ENCODE measurements at places on chromosomes 12 and 14. TPM values are rescaled to one million over a fixed set of nuclear protein-coding genes. Genes with fewer than 3 reads are reported as not detected.

DNA sequence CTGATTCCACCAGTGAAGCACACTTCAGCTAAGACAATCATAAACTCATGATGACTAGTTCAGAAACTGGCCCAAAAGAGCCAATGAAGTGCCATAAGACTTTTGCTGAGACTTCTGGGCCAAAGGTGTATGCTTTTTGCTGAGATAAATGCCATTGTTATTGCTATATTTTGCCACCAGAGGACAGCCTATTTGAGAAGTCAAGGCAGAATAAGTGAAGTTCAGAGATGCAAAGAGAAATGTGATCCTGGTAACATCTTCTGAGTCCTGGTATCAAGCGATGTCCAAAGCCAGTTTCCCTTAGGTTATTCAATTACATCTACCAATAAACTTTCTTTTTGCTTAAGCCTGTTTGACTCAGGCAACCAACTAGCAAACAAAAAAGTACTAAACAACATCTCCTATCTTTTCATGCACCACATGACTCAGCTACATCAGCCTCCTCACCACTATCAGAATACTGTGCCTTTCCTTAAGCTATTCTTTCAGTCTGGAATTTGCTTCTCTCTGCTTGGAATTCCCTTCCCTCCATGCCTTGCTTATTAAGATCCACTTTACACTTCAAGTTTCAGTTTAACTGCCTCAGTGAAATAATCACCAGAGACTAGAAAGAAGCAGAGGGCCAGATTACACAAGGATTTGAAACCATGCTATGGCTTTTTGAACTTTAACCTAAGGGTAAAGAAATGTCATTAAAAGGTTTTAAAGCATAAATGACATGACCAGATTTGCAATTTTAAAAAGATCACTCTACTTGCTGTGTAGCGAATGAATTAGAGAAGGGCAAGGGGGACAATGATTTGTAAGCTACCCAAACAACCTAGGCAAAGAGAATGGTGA lies 14.0 kb downstream of the CRY1 start:
- DNase-seq, result no peak

DNA sequence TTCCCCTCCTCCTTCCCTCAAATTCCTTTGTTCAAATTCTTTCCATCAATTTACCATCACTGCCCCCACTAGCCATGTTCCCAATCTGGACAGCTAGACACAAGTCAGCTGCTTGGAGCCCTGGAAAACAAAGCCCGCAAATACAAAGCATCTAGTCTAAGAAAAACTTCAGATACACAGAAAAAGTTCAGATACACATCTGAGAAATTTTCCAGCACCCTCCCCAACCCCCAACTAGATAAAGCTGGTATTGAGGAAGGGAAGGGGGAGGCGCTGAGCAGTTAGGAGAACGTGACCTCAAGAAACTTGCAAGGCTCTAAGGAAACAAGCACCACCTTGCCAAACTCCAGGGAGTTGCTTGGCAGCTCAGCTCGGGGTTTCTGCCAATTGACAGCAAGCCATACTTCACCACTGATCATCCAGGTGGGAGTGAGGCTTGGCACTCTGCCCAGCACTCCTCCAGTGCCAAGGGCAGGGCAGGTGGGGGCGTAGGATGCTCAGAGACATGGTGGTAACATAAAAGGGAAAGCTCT lies 5.1 kb upstream of the CNIH1 start:
- no peak for DNase-seq

GRCh38 chr12:75438059-75438754 lies 42.3 kb upstream of the GLIPR1 start:
- DNase-seq, result peak; percentile 51

GRCh38 chr12:81888106-81888740 lies 129.1 kb upstream of the PPFIA2 start:
- no peak for DNase-seq

DNA sequence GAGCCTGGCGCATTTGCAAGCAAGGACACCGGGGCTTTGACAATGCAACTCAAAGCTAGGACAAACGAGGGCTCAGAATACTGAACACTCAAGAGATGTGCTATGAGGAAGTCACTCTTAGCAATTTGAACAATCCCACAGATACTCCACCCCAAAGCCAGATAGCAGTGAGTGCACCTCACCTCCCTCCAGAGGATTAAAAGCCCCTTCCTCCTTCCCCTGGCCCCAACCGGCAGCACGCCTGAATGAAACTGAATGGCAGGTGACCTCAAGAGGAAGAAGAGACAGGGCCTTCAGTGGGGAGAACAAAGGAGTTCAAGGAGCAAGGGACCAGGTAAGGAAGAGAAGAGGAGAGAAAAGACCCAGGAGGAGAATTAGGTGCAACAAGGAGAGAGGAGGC lies 1.9 kb upstream of the KRT78 start:
- no peak for DNase-seq

DNA sequence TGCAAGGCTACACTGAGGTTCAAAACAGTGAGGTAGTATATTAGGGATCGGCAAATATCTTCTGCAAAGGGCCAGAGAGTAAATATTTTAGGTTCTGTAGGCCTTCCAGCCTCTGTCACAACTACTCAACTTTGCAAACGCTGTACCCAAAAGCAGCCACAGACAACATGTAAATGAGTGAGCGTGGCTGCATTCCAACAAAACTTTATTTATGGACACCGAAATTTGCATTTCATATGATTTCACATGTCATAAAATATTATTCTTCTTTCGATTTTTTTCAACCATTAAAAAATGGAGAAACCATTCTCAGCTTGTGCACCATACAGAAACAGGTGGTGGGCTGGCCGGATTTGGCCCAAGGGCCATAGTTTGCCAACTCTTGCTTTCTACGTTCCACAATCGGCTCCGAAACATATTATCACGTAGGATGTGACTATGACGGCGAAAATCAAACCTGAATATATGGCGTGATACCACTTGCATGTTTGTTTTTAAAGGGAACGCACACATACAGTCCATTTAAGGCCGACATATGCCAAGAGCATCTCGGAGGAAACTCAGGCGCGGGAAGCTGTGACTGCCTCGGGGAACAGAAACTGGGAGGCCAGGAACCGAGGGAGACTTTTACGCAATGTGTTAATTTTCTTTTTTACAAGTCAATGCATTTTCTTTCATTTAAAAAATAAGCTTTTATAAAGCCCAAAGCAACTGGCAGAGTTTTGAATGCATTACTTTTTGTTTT lies 7.1 kb downstream of the NCOR2 start:
- DNase-seq, result no peak

- DNase-seq, result no peak
Observed at GRCh38 chr12:39329018-39329417, 113.9 kb downstream of the KIF21A start.

DNA sequence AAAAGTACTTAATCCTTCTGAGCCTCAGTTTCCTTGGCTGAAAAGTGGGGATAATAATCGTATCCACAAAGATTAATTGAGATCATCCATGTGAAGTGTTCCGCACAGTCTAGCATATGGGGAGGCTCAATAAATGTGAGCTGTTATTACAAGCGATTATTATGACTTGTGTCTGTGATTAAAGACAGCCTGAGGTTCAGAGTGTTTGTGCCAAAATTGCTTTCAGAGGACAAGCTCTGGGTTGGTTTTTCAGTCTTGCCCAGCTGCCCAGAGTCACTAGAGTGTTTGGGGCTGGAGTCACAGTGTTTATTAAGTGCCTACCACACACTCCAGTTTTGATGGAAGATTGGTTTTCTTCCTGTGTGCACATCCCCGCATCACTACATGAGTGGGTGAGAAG lies 53.5 kb downstream of the NTF3 start:
- DNase-seq, result no peak

DNA sequence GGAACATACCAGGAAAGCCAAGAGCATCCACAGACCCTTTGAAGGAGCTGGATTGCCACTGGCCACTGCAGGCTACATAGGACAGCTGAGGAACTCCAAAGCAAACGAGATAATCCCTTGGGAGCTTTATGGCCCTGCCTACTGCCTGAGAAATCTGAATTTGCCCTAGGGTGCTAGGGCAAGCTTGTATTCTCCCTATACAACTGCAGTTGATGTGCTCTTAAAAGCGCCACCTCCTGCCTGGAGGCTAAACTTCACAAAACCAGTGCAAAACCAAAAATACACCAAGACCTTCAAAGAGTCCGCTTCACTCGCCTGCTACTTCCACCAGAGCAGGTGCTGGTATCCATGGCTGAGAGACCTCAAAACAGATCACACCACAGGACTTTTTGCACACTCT lies 99.6 kb upstream of the KRR1 start:
- DNase-seq, result no peak

DNA sequence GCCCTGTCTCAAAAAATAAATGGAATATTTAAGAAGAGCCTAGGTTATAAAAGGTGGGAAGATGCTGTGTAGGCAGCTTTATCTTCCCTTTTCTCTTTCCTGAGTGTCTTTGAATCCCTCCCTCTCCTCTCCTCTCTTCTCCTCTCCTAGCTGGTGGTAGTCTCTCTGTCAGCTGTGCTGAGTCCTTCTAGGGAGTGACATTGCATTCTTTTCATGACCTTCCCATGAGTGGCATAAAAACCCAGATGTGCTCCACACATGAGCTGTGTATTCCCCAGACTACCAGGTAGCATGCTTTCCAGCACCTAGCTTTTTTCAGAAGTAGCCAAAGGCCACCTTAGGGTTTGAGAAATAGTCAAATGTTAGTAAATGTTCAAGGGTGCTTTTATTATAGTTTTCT lies 23.6 kb downstream of the SAMD4A start:
- DNase-seq, result no peak

- no peak for DNase-seq
Observed at GRCh38 chr12:50107416-50108268, 3.8 kb downstream of the GPD1 start.

DNA sequence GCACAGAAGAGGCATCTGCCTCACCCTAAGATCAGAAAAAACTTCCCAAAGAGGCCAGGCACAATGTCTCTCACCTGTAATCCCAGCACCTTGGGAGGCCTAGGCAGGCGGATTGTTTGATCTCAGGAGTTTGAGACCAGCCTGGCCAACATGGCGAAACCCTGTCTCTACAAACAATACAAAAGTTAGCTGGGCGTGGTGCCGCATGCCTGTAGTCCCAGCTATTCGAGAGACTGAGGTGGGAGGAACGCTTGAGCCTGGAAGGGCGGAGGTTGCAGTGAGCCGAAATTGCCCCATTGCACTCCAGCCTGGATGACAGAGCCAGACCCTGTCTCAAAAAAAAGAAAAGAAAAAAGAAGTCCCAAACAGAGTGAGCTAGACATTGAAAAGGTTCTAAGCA lies 4.5 kb downstream of the ZBTB1 start:
- no peak for DNase-seq

- no peak for DNase-seq
Observed at GRCh38 chr12:12003609-12004008, 67.1 kb upstream of the BCL2L14 start.

DNA sequence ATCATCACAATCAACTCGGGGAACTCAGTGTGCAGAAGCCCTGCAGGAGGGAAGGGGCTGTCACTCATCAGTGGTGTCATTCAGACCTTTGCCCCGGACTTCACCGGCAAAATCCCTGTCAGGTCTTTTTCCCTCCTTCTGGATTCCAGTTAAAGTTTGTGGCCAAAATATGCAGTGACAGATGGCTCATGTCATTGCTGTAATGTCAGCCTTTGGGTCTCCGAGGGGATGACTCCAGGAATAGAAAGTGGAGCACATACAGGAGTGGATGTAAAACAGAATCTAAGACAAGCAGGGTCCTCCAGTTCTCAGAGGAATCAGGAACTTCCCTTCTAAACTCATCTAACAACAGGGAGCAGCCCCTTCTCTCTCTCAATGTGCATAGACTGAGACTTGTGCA lies 130.3 kb upstream of the RASSF8 start:
- no peak for DNase-seq

GRCh38 chr14:32950584-32950983 lies 11.9 kb downstream of the NPAS3 start:
- DNase-seq, result no peak

- DNase-seq, result no peak
Observed at GRCh38 chr12:23376238-23376637, 573.2 kb downstream of the SOX5 start.

DNA sequence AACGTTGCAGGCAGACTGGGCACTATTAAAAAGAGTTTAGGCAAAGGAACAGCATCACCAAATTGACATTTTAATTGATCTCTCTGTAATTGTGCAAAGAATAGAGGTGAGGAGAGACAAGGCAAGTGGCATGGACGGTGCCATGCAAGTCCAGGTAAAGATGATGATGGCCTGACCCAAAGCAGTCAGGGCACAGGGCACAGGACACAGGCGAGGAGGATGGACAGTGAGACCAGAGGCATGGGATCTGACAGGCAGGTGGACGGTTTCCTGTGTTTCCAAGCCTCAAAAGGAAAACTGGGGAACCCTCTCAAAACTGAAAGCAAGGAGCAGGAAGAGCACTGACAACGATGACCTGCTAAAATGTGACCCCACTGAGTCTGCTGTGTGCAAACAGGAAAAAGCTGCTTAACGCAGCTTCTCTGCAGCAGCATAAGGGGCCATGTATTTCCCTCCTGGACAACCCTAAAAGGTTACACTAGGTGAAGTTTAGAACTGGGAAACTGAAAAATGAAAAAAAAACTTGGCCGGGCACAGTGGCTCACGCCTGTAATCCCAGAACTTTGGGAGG lies 50.9 kb downstream of the CLIP1 start:
- no peak for DNase-seq

DNA sequence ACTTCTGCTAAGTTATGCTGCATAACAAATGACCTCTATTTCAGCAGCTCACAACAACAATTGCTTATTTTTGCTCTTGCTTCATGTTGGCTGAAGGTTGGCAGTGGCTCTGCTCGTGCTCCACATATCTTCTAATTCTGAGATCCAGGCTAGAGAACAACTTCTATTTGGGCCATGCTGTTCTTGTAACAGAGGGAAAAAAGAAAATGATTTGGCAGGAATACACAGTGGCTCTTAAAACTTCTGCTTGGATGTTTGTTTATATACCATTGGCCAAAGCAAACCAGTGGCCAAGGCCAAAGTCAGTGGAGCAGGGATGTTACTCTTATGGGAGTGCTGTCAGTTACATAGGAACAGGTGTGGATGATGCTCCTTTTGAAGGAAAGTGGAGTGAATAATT lies 32.1 kb downstream of the GPHN start:
- no peak for DNase-seq

TCHP gene
- total RNA-seq, result 35.3 TPM

SIX6 gene
- total RNA-seq, result not detected

ALDH1L2 gene
- 1.9 TPM for total RNA-seq

SCAF11 gene
- 129 TPM for total RNA-seq

COPZ1 gene
- 130 TPM for total RNA-seq

CYP27B1 gene
- total RNA-seq, result 4.3 TPM

EGLN3 gene
- total RNA-seq, result 12.0 TPM

B3GNT4 gene
- total RNA-seq, result 2.8 TPM

TSPAN11 gene
- not detected for total RNA-seq

RNU4-1 gene
- 1,910 TPM for total RNA-seq

PRKD1 gene
- not detected for total RNA-seq

KCNH3 gene
- 0.58 TPM for total RNA-seq

AQP2 gene
- total RNA-seq, result not detected

RND1 gene
- 3.0 TPM for total RNA-seq
